ENCODE measurements at places on chromosomes 12 and 14. TPM values are rescaled to one million over a fixed set of nuclear protein-coding genes. Genes with fewer than 3 reads are reported as not detected.

AQP6 gene
- not detected for total RNA-seq

SDS gene
- 0.07 TPM for total RNA-seq

PTGDR gene
- not detected for total RNA-seq

PIANP gene
- total RNA-seq, result 0.13 TPM

RBM19 gene
- total RNA-seq, result 29.3 TPM

WSCD2 gene
- total RNA-seq, result not detected

MSI1 gene
- not detected for total RNA-seq

IAPP gene
- not detected for total RNA-seq

DNAH10 gene
- under 0.01 TPM for total RNA-seq

OAS1 gene
- total RNA-seq, result 4.0 TPM

SLC16A7 gene
- total RNA-seq, result 13.3 TPM

CLEC1B gene
- total RNA-seq, result not detected

TEX52 gene
- not detected for total RNA-seq

NAV3 gene
- 62.1 TPM for total RNA-seq

MSRB3 gene
- 58.2 TPM for total RNA-seq

SCNN1A gene
- 0.22 TPM for total RNA-seq

SELPLG gene
- 0.22 TPM for total RNA-seq

SIRT4 gene
- total RNA-seq, result 0.50 TPM

KLRK1 gene
- not detected for total RNA-seq

NGB gene
- not detected for total RNA-seq

ZNF84 gene
- total RNA-seq, result 43.8 TPM

CCDC177 gene
- not detected for total RNA-seq

FAM186B gene
- total RNA-seq, result 0.43 TPM

EIF2S3B gene
- total RNA-seq, result 1.5 TPM

TMEM63C gene
- total RNA-seq, result not detected

DHRS2 gene
- 1.5 TPM for total RNA-seq

TEAD4 gene
- total RNA-seq, result 51.3 TPM

ADCY4 gene
- 34.2 TPM for total RNA-seq

MANSC4 gene
- 0.14 TPM for total RNA-seq

HOMEZ gene
- total RNA-seq, result 5.9 TPM

MDM1 gene
- total RNA-seq, result 21.1 TPM

HOXC10 gene
- not detected for total RNA-seq

NFE2 gene
- not detected for total RNA-seq

MYH6 gene
- not detected for total RNA-seq

GALNT9 gene
- 0.40 TPM for total RNA-seq

VRTN gene
- total RNA-seq, result not detected

PLEKHA5 gene
- total RNA-seq, result 21.8 TPM

RHEBL1 gene
- 0.66 TPM for total RNA-seq

OTOGL gene
- 5.3 TPM for total RNA-seq

BRAP gene
- total RNA-seq, result 24.3 TPM

CLEC4C gene
- not detected for total RNA-seq

MIP gene
- not detected for total RNA-seq

STAC3 gene
- not detected for total RNA-seq

CHURC1 gene
- total RNA-seq, result 72.8 TPM

ABCD4 gene
- total RNA-seq, result 41.8 TPM

SPIC gene
- total RNA-seq, result not detected

FGD6 gene
- 30.7 TPM for total RNA-seq

NKX2-1 gene
- not detected for total RNA-seq

NRIP2 gene
- total RNA-seq, result not detected

TRIM9 gene
- 0.43 TPM for total RNA-seq

PTPN21 gene
- total RNA-seq, result 7.5 TPM

ACAD10 gene
- total RNA-seq, result 14.9 TPM
